ENCODE measurements at places on chromosomes 11 and 22.
A peak's percentile ranks its signal among the peaks of the same experiment; 100 is the strongest.

DNA sequence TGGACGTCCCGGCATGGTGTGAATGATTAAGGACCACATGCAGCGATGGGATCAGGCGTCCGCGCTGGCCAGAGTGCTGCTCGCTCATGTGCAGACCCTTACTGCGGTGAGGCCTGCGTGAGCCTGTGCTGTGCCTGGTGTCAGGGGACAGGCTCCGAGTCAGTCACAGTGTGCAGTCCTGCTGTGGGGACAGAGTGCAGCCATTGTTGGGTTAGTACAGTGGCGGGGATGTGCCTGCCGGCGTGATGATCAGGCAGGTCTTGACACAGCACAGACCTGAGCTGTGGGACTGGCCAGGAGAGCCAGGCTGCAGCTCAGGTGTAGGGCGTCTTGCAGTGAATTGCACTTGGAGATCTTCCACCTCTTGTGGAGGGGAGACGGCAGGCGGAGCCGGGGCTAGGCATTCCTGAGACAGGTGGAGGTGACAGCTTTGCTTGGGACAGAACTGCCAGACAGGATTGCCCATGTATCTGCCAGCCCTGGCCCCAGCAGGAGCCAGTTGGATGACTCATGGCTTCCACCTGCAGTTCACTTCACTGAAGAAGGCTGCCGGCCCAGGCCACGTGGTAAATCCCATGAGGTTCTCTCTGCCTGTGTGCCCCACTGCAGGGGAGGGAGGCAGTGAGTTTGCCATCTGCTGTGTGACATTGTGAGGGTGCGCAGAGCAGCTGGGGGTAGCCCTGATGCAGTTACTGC lies 17.3 kb downstream of the TRMU start:
- DNase-seq = no peak

DNA sequence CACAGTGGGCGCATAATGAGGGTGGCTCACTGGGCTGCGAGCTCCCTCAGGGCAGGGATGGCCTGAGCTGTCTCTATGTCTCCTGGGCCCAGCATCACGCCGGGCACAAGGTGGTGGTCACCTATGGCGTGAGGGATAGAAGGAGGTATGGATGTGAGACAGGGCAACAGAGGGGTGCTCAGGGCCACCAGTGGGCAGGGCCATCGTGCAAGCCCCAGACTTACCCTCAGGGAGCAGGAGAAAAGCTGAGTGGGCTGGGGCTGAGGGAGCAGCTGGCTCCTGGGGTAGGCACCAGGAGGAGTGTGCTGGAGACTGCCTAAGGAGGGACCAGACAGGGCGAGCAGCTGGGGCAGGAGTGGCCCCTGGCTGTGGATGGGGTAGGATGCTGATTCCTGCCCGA lies 34.3 kb upstream of the KLHL35 start:
- no peak for DNase-seq

GRCh38 chr22:38282397-38282796 lies 9.6 kb upstream of the TMEM184B start:
- no peak for DNase-seq

DNA sequence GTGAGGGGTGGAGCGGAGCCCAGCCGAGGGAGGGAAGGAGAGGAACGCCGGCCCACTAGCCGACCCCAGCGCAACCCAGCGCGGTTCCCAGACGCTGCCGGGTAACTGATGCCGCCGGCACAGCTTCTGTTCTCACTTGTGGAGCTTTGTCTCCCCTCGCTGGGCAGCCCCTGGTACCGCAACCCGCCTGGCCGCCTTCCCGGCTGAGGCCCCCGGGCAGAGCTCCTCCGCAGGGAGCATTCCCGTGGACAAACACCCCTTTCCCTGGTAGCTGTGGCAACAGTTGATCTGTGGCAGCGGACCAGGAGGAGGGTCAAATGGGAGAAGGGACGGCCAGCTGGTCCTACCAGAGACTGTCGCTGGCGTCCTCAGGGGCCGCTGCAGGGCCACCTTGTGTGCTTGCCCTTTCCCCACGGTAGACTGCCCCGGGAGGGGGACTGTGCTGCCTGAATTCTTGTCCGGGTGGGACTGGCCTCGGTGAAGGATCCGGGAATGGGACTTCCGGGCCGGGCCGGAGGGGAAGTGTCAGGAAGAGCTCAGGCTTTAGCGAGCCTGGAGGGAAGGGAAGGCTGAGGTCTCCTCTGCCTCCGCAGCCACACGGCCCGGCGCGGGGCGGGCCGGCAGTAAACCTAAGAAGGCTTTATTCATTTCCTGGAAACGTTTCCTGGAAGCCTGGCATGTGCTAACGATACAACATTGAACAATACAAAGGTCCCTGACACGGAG lies 468.0 kb downstream of the OPCML start:
- peak; percentile 91 for DNase-seq

GRCh38 chr22:41361716-41362310 lies 19.9 kb upstream of the TEF start:
- no peak for DNase-seq

- DNase-seq = no peak
These were observed 48.9 kb downstream of the RELT start for GRCh38 chr11:73425108-73425507.

DNA sequence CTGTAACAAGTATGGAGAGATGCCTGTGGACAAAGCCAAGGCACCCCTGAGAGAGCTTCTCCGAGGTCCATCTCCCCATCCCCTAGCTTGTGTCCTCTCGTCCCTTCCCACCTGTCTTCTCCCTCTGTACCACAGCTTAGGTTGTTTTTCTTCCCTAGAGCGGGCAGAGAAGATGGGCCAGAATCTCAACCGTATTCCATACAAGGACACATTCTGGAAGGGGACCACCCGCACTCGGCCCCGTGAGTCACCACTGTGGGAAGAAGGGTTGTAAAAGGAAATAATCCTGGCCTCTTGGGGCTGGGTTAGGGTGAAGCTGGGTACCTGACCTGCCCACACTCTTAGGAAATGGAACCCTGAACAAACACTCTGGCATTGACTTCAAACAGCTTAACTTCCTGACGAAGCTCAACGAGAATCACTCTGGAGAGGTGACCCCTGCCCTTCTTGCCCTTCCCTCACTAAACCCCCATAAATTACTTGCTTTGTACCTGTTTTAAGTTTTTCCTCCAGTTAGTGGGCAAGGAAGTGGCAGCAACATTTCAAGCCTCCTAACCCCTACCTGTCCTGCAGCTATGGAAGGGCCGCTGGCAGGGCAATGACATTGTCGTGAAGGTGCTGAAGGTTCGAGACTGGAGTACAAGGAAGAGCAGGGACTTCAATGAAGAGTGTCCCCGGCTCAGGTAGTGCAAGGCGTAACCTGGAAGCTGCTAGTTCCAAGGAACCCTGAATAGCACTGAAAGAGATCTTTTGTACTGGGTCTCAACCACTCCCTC lies 3.1 kb downstream of the TAF10 start:
- DNase-seq = no peak

- no peak for DNase-seq
These were observed 500.5 kb downstream of the FAM181B start for GRCh38 chr11:82233201-82233600.

DNA sequence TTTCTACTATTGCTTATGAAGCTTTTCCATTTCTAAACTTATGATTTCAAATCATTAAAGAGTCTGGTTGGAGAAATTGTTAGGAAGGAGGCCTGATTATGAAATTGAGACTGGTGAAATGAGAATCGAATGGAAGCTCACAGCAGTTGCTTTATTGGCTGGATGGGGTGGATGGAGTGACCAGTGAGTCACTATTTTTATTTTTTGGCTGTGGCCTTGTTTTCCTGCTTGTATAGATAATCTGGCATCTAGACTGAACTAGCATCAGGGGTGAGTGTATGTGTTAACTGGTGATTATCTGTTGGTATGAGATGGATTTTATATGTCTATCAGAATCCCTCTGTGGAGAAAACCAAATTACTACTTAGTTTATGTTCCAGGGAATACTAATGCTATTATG lies 36.2 kb downstream of the UVRAG start:
- DNase-seq = no peak

- peak; percentile 56 for DNase-seq
These were observed at the start of gene CNIH2 for GRCh38 chr11:66277471-66278362. Gene CNIH2, plus strand, starts transcription at chr11:66278175. Its CDS starts 282 bp downstream, at chr11:66278457.

DNA sequence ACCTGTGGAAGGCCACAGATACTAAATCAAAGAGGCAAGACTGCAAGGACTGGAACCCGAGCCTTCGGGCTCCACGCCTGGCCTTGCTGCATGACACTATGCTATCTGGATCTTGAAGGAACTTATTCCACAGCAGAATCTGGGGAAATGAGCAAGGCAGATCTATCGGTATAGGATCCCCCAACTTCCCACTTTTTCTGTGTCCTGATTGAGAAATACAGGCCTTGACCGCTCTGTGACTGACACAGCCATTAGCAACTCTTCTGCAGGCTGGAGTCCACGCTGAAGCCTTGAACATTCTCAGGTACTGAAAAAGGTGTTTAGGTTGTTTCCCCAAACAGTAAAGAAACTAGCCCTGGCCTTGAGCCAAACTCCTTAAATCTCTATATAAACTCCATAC lies 241.2 kb upstream of the NARS2 start:
- DNase-seq = no peak

DNA sequence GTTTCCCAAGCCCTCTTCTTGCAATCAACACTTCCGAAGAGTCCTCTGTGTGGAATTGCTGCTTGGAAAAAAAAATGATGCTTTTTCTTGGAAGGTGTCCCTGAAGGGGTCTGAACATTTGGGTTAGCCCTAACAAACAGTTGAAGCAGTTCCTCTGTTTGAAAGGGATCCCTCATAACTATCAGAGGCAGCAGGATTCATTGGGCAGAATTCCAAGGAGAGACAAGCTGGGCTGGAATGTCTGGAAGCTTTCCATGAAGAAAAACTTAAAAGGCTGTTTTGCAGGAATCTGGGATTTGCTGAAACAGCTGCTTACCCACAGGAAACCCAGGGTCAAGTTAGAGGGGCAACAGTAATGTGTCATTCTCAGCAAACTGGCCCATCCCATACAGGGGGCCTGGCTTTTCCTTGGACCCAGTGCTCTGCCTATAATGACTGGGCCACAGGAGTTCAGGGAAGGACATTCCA lies 3.1 kb downstream of the CSNK2A3 start:
- no peak for DNase-seq

GRCh38 chr22:32858957-32859356 lies 57.5 kb downstream of the TIMP3 start:
- DNase-seq = peak; percentile 33

- no peak for DNase-seq
These were observed 114.9 kb upstream of the E2F8 start for GRCh38 chr11:19355601-19356000.

- DNase-seq = no peak
These were observed 5.5 kb downstream of the SLC35F2 start for GRCh38 chr11:107853070-107853469.

- DNase-seq = peak; percentile 25
These were observed 64.4 kb downstream of the NAV2 start for GRCh38 chr11:19777039-19777376.

DNA sequence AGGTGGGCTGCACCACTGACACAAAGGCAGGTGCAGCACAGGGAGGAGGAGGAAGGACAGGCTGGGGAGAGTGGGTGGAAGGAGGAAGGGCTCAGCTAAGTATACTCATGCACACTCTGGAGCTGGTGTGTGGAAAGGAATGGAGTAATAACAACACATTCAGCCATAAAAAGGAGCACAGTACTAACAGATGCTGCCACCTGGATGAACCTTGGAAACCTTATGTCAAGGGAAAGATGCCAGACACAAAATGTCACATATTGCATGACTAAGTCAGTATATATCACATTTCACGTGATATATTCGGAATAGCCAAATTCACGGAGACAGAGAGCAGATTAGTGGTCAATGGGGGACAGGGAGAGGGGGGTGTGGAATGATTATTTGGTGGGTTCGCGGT lies 389.6 kb upstream of the SYN3 start:
- DNase-seq = no peak

- no peak for DNase-seq
These were observed 728.0 kb upstream of the TENM4 start for GRCh38 chr11:80168796-80169195.

DNA sequence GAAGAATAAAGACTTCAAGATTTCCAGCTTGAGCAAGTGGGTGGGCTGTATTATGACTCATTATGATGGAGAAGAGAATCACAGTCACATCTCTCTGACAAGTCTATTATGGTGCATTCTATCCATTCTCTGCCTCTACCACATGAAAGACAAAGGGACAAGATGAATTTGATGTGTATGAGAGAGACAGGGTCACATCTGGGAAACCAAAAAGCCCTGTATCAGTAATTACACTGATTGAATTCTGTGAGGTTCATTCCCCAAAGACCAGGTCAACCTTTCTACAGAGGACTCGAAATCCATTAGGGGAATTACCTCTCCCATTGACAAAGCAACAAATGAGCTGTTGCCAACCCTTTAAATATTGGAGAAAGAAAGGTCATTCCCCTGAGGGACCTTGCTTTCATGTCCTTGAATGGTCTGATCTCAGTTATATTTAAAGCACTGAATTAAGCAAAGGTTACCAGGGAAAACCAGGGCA lies 109.6 kb downstream of the USP35 start:
- DNase-seq = no peak

GRCh38 chr11:95584589-95584988 lies 205.0 kb downstream of the FAM76B start:
- no peak for DNase-seq

DNA sequence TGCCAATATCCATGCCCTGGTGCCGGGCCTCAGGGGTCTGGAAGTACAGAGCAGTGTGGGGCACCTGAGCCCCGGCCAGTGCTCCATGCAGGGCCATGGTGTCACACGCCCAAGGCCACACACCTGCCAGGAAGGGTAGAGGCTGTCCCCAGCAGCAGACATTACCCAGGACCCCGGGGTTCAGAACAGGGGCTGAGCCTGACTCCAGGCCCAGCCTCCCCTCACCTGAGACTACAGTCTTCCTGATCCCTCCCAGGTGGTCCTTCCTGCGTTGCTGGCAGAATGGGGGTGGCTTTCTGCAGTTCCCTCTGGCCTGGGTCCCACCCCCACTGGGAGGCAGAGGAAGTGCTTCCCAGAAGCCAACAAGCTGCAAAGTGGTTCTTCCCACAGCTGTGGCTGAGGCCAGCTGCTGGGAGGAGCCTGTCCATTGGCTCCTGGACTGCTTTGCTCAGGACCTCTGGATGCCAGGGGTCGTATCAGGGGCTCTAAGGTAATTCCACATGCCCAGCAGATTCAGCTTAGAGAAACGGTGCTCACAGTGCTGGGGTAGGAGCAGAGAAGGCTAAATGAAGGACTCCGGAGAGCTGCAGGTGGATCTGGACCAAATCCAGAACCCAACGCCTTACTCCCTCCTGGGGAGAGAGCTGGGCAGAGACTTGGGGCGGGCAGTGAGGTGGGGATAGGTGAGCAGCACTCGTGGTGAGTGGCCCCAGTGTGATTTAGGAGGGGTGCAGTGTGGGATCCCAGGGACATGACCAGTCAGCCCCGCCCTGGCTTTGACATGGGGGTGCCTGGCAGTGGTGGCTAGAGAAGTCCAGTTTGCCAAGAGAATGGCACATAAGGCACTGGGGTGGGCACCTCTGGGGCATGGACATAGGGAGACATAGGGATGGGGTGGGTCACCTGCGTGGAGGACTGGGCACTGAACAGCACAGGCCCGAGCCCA lies 12.6 kb downstream of the TCIRG1 start:
- no peak for DNase-seq

DNA sequence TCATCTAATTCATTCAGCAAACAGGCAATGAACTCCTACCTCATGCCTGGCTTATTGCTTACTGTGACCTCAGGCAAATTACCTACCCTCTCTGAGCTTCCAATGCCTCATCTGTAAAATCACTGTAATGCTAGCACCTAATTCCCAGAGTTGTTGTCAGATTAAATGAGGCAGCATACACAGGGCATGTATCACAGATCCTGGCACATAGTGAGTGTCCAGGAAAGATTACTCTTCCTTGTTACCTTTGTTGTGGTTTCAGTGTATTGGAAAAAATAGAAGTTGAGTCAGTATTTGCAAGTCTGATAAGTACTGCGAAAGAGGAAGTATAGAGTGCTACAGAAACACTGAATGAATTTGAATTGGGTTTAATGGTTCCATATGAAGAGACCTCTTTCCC lies 26.4 kb upstream of the LRRC55 start:
- DNase-seq = no peak

- DNase-seq = no peak
These were observed 3.2 kb upstream of the TRIM34 start for GRCh38 chr11:5621580-5621979.
